ENCODE measurements at places on chromosomes 2 and 18.
A peak's percentile ranks its signal among the peaks of the same experiment; 100 is the strongest.

DNA sequence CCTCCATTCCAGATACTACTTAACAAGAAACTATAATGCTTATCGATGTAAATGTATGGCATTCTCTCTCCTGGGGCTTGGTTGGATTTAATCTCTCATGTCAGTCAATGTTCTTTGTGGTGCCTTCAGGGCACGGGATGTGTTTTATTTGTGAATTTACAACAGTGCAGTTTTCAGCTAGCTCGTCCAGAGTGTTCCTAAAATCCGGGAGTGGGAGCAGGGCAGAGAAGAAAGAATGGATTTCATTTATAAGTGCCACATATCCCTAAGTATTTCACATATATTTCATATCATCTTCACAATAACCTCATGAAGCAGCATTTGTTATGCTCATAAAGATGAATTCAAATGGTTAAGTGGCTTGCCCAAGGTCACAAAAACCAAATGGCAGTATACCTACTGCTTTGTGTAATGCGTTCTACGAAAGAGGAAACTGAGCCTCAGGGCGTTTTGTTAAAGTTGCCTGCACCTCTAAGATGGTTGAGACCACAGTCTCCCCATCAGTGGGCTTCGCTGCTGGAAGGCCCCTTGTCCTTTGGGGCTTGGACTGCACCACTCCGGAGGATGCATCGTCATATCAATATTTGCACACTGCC is 134.7 kb upstream of the MGAT5 start:
- no peak for DNase-seq

- DNase-seq: no peak
Measured at GRCh38 chr2:3633089-3633981, 24.7 kb upstream of the ALLC start.

- DNase-seq: no peak
Measured at GRCh38 chr2:234828382-234829073, 123.3 kb upstream of the SH3BP4 start.

GRCh38 chr2:70930371-70931329 is 5.0 kb upstream of the ATP6V1B1 start:
- DNase-seq: no peak

GRCh38 chr2:10438688-10439087 is 9.4 kb downstream of the ODC1 start:
- DNase-seq: no peak

DNA sequence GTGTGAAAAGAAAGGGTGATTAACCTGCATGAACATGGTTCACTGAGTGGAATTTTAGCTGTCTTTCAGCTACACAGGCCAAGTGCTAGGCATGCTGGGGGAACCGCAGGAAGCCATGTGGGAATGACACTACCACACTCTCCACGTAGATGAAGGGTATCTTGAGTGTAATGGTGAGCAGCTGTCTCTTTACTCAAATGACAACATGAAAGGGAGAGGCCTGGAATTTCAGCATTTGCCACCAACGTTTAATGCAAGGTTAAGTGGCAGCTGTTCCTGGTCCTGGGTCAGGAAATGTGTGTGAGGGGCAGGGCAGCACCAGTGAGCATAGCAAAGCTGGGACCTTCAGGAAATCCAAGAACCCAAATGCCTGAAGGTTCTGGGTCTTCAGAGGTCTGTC is 588.4 kb downstream of the SLC4A3 start:
- no peak for DNase-seq

DNA sequence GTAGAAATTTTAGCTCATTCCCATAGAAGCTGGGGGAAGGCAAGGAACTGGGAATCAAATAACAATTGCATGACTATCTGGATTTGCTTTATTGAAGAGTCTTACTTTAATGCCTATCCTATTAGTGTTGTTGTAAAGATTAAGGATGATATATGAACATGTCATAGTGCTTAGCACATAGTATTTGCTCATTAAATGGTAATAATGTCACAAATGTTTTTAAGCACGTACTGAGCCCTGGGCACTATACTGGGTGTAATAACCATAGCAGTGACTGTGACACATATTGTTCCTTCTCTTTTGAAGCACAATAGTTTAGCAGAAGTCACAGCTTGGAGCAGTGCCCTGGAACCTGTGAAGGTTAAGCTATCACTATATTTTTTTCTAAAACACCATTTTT is 47.2 kb upstream of the DTNB start:
- no peak for DNase-seq

DNA sequence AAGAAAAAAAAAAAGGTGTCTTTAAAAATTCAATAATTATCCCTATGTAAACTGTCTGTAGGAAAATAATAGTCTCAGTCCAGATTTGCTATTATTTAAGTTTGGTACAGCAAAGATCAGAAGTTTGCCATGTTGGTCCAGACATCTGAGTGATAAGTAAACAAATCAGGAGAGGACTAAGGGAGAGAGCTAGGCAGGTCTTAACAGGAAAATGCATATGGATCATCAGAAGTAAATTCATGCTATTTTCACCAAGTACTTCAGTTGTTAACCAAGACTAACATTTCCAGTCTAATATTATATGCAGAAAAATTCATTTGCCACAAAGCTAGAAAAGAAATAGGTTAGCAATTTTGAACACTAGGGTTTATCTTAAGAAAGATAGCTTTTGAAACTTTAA is 95.0 kb upstream of the STK17B start:
- no peak for DNase-seq

DNA sequence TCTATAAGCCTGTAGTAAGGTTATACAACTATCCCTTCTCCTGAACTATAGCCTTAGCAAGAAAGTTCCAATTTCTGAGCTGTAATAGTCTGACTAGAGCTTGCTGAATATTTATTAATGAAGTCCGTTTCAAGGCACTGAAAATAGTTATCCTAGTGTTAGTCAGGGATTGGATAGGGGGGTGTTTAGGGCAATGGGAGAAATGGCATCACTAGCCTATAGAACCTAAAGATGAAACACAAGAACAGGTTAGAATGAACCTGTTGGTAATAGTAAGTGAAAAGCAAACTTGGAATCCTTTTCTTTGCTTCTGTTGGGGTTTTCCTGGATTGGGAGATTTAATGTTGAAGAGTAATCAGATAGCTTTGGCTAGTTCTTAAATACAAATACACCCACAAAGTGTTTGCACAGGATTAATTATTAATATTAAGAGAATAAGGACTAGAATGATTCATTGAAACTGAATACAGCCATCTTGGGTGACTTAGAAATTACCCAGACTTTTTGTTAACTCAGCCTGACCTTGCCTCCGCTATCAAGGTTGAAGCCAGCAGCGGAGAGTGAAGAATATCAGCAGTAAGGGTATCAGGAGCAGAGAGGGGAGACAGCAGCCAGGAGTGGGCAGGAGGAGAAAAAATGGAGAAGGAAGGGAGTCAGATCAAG is 14.4 kb downstream of the CCNT2 start:
- DNase-seq: no peak

DNA sequence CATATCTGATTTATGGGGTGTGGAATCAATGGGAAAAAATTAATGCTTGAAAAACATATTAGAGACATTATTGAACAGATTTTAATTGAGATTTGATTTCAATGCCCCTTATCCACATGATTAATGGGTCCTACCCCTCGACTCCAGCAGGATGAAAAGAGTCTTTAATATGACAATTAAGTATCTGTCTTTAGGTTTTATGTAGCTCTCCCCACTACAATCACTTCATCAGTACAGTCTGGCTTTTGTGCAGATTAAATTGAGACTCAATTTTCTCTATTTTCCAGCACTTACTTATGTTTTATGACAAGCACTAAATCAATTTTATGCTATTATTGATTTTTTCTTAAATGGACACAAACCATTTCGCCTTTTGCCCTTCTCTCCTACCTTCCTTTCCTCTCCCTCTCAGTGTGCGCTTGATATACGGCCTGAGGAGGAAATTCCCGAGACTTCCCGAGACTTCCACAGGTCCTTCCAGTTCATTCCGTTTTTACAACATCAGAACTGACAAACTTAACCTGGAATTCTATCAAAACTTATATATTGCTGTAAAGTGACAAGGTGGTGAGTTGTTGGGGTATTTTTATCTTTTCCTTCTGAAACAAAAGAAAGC is 555.1 kb upstream of the SALL3 start:
- no peak for DNase-seq

GRCh38 chr2:100237770-100238169 is 84.5 kb downstream of the LONRF2 start:
- no peak for DNase-seq

DNA sequence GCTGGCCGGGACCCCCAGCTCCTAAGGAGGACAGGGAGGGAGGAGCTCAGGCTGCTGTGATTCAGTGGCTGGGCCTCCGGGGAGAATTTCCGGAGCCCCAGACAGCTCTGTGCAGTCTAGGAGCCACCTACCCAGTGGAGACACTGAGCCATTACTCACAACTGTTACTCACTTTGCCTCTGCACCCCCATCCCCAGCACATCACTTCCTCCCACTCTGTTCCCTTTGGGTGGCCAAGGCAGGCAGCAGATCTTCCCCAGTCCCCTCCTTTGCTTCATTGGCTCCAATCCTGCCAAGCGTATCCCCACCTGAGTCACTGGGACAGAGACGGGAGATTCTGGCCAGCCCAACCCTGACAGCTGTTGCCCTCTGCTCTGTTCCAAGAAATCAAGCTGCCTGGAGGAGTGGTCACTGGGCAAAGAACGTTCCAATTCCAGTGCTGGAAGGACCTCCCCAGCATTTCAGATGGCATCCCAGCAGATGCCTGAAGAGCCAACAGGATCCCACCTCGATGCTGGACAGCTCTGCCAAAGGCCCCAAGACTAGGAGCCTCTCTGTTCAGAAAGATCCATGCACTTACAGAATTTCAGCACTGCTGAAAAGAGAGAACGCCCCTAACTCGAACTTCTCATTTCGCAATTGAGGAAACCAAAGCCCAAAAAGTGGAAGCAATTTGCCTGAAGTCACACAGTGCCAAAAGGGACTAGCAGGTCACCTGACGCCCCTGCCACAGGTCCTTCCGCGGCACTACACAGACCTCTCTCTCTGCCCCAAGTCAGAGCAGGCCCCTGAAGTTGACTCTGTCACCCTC is 68.3 kb downstream of the TNS1 start:
- DNase-seq: peak; percentile 70

DNA sequence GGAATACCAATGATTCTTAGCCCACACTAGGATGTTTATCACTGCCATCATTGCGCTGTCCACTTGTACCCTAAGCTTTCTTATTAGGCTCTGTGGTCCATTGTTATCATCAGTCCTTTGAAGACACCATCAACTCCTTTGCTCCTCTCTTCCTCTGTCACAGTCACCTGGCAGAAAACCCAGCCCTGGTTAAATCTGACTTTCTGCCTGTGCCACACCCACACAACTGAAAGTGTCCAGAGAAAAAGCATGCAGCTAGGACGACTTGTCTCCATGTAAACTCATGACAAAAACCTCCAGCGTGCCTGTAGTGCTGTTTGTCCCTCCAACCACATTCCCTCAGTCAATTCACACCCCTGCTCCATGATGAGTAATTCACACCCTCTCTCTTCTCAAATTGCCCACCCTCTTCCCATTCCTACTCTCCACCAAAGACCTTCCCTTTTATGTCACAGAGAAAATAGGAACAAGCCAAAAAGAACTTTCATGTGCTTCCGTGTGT is 297.4 kb upstream of the MGAT5 start:
- no peak for DNase-seq

GRCh38 chr2:74249406-74250122 is 51.1 kb downstream of the MTHFD2 start:
- DNase-seq: no peak

- DNase-seq: peak; percentile 57
Measured at GRCh38 chr2:42872721-42873120, 80.3 kb upstream of the HAAO start.

DNA sequence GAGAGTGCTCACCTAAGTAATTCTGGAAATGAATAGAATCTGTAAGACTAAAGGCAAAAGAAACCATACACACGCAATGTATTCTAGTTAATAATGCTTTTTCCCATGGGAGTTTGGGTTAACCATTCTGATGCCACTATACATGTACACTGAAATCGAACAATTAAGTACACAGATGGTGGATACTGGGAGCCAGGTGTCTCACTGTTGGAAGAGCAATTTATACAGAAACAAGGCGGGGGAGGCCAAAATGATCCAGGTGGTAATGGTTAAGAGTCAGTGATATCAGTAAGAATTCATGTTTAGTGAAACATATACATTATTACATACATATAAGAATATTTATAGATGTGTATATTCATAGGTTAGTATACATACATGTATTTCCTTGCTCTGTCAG is 67.2 kb downstream of the TMEM131 start:
- DNase-seq: no peak

GRCh38 chr2:177983183-177983788 is 89.3 kb downstream of the PDE11A start:
- DNase-seq: peak; percentile 36

DNA sequence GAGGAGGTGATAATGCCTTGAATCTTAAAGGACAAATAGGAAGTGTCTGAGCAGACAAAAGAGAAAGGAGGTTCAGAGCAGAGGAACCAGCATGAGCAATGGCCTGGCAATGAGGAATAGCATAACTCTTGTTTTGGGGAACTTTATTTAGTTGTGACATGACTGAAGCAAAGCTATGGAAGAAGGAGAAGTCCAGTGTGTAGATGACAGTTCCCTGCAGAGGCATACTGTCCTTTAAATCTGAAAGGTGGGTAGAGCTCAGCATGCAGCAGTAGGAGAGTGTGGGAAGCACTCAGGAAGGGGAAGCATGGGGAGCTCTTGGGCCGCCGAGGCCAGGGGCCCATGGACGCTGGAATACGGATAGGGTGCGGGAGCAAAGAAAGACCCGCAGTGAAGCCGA is 173.8 kb downstream of the SEPTIN10 start:
- no peak for DNase-seq

DNA sequence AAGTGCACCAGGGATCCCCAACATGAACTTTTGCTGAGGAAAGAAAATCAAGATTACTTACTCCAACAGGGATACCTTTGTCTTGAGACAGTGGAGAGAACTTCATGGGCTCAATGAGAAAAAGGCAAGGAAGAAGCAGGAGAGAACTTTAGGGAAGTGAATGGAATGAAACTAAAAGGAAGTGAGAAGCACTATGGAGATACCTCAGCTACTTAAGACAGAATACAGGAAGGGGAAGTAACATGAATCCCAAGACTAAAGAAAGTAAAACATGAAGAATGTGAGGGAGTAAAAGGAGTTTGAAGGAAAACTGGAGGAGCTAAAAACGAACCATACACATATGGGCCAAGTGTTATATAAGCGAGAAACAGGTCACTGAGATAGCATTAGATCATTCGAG is 32.4 kb upstream of the ACTR3 start:
- DNase-seq: no peak

- DNase-seq: no peak
Measured at GRCh38 chr2:88160517-88160916, 9.6 kb upstream of the THNSL2 start.

DNA sequence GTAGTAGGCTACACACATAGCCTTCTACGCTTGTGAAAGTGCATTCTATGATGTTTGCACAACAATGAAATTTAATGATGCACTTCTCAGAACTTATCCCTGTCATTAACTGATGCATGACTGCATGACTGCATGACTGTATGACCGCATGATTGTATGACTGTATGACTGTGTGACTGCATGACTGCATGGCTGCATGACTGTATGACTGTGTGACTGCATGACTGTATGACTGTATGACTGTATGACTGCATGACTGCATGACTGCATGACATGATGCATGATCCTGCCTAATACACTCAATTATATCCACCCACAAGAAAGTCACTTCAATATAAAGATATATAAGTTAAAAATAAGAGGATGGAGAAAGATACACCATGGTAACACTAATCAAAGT is 365.4 kb upstream of the FSIP2 start:
- DNase-seq: no peak

Measured in fibroblast of skin of left quadriceps (primary cell).